ENCODE measurements at places on chromosomes 3 and 15.

DNA sequence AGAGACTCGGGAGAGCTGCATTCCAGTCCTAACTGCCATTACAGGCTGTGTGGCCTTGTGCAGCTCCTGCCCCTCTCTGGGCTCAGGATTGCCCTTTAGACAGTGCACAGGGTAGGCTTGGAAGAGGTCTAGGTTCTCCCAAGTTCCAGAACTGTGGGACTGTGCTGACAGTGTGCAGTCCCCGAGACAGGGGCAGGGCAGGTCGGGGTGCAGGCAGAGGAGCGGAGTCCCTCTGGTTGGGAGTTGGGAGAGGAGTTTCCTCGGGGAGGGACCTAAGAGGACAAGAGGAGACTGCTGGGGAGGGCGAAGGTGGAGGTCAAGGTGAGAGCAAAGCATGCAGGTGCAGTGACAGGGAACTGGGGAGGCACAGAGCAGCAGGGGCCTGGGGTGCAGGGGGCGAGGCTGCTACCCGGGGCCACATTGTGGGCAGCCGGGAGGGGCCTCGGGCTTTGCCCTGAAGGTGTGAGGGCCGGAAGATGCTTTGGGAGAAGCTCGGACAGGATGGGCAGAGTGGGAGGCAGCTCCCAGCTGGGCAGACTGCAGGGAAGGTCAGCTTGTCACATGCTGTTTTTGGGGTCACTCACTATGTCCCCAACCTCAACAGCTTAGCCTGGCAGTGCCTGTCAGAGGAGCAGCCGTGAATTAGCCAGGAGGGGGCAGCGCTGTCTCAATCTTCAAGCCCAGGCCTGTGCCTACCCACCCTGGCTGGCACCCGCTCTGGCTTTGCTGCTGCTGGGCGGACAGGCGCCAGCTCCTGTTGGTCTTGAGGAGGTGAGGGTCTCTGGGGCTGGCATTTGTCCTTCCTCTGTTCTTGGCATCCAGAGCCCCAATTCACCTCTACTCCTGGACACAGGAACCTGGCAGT lies 15.4 kb upstream of the CSPG4 start:
- DNase-seq: peak; percentile 68

GRCh38 chr3:13544293-13544831 lies 4.6 kb upstream of the FBLN2 start:
- DNase-seq: no peak

- no peak for DNase-seq
Measured at GRCh38 chr3:124256156-124256555, 264.2 kb upstream of the ROPN1 start.

GRCh38 chr15:101481381-101481705 lies 8.2 kb downstream of the PCSK6 start:
- no peak for DNase-seq

DNA sequence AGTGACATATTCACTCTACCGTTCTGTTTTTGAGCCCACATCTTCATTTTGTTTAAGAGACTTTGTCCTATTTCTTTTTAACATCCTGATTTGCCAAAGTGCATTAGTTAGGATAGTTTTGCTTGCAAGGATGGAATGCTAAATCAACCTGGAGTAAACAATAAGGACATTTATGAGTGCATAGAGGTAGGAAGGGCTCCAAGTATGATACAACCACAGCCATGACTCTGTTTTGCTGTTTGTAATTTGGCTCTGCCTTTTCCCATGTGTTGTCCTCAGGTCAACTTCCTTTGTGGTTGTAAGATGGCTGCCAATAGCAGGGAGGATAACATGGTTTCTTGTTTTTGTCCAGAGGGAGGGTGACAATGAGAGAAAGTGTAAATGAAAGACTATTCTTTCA lies 66.4 kb upstream of the GOLIM4 start:
- DNase-seq: no peak

DNA sequence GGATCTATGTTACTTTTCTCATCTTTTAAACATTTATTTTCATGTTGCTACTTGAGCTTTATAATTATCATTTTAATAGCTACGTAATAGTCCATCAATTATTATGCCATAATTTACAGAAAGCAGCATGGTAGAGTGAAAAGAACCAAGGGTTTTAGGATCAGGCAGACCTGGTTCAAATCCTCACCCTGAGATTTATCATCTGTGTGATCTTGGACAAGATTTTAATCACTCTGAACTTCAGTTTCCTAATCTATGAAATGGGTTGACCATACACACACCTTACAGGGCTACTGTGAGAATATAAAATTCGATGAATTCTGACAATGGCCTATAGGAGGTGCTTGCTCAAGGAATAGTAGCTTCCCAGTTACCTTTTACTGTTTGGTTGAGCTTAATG lies 27.1 kb downstream of the BOC start:
- DNase-seq: no peak

- no peak for DNase-seq
Measured at GRCh38 chr3:71309886-71310285, 273.6 kb downstream of the FOXP1 start.

DNA sequence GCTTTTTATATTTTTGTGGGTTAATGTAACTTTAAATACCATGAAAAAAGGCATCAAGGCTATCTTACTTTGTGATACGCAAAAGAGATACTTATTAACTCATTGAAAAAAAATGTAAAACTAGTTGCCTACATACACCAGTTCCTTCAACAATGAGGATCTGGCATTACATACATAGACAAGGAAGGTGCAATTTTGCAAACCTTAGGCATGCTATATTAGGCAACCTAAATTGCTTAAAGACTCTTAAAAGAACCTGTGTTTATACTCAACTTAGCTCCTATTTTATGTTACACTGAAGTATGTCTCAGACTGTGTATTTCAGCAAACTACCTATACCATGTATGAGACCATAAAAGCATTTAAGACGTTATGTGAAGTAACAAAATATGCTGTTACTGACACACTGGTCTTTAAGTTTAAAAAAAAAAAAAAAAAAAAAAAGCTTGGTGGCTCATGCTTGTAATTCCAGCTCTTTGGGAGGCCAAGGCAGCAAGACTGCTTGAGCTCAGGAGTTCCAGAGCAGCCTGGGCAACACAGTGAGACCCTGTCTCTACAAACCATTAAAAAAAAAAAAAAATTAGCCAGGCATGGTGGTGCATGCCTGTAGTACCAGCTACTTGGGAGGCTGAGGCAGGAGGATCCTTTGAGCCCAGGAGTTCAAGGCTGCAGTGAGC lies 9.1 kb downstream of the TASOR start:
- no peak for DNase-seq

GRCh38 chr3:126417515-126417914 lies 22.8 kb downstream of the CFAP100 start:
- DNase-seq: no peak

DNA sequence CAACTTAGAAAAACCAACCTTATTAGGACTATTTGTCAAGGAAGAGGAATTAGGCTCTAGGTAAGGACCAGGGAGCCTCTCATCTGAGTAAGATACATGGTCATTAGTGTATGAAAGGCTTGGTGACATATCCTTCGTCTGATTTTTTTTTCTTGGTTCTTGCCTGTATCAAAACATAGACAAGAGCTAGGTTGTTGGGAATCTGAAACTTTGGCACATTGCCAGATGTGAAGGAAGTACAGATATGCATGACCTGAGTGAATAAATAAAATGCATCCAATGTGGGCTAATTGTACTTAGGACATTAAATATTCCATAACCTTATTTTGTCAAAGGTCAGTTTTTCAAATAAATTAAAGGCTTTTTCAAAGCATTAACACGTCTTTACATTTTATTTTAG lies 151.8 kb downstream of the SYNPR start:
- DNase-seq: no peak

GRCh38 chr15:101028772-101029438 lies 109.7 kb downstream of the LRRK1 start:
- DNase-seq: no peak

GRCh38 chr15:41730543-41730942 lies 43.7 kb upstream of the MAPKBP1 start:
- peak; percentile 18 for DNase-seq

- DNase-seq: no peak
Measured at GRCh38 chr3:160768918-160769317, 12.9 kb downstream of the PPM1L start.

DNA sequence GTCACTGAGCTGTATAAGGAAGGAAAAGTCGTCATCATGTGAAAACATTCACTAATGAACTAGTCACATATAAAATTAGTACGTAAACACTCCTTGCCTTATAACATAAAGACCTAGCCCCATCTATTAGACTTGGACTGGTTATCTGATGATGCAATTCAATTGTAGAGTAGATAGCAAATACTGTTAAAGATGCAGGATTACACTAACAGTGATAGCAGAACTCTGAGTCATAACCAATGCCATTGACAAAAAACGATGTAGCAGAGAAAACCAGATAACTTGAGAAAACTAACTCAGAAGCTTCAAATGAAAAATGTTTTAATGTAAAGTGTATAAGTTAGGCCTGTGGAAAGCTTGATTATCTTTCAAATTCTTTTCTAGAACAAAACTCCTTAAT lies 132.2 kb downstream of the WDR72 start:
- DNase-seq: no peak

GRCh38 chr3:131048030-131048429 lies 21.4 kb downstream of the NEK11 start:
- no peak for DNase-seq

GRCh38 chr3:57062101-57062631 lies 1.7 kb downstream of the SPATA12 start:
- no peak for DNase-seq

- no peak for DNase-seq
Measured at GRCh38 chr3:107289354-107289753, 87.9 kb upstream of the CCDC54 start.

- peak; percentile 19 for DNase-seq
Measured at GRCh38 chr15:64767203-64767602, 8.2 kb downstream of the RBPMS2 start.

DNA sequence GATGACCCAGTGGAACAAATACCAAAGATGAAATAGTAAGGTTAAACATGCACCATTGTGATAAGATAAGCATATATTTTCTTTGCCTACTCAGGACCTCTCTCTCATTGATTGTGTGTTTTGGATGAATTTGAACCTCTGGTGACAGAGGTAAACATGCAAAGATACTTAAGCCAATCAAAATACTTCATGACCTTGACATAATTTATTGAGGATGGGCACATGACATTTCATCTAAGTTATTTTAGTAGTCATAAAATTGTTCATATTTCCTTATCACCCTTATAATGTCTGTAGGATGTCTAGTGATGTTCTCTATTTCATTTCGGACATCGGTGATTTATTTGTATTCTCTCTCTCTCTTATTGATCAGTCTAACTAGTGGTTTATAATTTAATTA lies 88.3 kb upstream of the WDR72 start:
- no peak for DNase-seq

GRCh38 chr3:133835418-133835743 lies 29.8 kb downstream of the SRPRB start:
- DNase-seq: no peak

GRCh38 chr15:26081758-26082220 lies 218.7 kb upstream of the ATP10A start:
- DNase-seq: no peak

GRCh38 chr3:61422945-61423673 lies 138.3 kb upstream of the PTPRG start:
- no peak for DNase-seq

DNA sequence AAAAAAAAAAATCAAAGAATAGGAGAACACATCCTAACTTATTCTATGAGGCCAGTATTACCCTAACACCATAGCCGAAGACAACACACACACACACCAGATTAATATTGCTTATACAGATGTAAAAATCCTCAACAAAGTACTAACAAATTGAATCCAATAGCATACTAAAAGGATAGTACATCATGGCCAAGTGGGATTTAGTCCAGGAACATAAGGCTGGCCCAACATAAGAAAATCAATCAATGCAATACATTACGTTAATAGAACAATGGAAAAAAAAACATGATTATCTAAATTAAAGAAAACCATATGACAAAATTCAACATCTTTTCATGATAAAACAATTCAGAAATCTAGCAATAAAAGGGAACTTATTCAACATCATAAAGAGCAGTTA lies 79.1 kb downstream of the ADAMTS9 start:
- DNase-seq: no peak

DNA sequence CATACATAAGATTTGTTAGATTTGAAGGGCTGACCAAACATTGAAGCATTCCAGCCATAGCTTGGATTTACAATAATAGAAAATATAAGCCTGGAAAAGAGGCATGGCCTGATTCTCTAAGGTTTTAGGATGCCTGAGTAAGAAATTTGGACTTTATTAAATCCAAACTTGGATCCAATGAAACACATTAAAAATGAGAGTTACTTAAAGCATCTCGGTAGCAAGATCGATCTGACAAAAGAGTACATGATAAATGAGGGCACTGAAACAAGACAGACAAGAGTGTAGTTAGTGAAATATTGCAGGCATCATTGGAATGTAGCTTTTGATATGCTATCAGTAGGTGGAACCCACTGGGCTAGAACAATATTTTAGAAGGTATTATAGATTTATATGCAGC lies 855.7 kb upstream of the DPPA4 start:
- DNase-seq: no peak

DNA sequence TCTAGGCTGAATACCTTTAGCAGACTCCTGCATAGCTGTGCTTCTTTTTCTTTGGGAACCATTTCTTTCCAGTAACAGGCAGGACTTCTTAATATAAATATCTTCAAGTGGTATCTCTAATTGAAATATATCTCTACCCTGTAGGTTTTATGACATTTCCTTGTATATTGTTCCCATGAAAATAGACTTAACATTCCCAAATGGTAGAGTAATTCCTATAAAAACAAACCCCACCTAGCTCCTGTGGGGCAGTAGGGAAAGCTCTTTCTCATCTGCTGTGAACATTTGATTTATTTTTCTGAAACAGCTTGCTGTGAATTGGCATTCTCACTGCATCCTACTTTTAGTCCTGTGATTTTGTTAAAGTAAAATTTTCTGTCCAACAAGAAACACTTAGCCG lies 20.8 kb downstream of the SELENOT start:
- DNase-seq: no peak

- DNase-seq: no peak
Measured at GRCh38 chr15:47371939-47372338, 345.4 kb upstream of the SEMA6D start.

- DNase-seq: no peak
Measured at GRCh38 chr15:98555173-98555515, 93.2 kb upstream of the IGF1R start.

DNA sequence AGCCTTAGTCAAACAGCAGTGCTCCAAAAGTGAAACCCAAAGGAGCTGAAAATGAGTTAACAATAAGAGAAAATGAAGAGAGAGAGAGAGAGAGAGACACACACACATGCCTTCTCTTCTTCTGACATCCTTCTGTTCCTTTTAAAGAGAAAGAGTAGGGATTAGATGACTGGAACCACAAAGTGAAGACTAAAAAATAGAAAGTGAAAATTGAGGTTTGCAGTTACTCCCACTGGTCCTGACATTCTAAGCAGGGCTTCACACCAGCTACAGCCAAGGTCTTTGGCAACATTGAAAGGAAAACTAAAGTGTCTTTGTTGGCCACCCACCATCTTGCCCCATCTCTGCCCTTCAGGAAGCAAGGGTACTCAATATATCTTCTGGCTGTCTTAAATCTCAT lies 59.2 kb downstream of the USP50 start:
- DNase-seq: no peak

DNA sequence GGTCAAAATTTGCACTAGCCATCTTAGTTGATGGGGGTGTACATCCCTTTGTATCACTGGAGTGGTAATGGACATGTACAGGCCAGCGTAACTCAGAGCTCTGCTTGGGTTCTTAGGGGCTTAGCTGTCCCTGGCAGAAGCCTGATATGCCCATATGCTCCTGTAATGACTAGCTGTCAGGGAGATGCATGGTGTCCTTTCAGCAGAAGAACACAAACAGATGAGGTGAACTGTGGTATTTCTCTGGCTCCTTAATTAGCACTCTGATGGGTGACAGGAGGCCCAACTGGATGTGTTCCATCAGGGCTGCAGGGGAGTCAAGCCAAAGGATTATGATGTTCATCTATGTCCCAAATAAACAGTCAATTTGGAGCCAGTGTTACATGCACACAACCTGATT lies 774.5 kb downstream of the AGBL1 start:
- DNase-seq: no peak
